NCI-H510A (cell line): ENCODE measurements at places on chromosomes 5 and 9.

- no peak for DNase-seq
These were observed 14.8 kb downstream of the ODF2 start for GRCh38 chr9:128470560-128470959.

GRCh38 chr5:150163547-150164059 lies 3.0 kb upstream of the CDX1 start:
- no peak for DNase-seq

DNA sequence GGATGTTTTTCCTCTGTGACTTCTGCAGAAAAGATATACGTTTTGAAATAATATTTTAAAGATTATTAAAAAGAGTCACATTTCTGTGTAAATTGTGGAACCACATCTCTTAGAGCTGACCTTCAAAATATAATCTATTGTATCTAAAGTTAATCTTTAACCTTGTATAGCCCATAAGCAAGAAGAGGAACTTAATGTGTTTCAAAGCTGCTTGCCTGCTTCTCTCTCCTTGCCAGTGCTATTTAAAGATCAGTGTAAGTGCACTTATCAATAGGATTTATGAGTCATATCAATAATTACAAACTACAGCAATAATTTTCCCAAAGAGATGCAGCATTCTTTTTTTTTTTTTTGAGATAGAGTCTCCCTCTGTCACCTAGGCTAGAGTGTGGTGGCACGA lies 29.4 kb upstream of the GDA start:
- DNase-seq: no peak

DNA sequence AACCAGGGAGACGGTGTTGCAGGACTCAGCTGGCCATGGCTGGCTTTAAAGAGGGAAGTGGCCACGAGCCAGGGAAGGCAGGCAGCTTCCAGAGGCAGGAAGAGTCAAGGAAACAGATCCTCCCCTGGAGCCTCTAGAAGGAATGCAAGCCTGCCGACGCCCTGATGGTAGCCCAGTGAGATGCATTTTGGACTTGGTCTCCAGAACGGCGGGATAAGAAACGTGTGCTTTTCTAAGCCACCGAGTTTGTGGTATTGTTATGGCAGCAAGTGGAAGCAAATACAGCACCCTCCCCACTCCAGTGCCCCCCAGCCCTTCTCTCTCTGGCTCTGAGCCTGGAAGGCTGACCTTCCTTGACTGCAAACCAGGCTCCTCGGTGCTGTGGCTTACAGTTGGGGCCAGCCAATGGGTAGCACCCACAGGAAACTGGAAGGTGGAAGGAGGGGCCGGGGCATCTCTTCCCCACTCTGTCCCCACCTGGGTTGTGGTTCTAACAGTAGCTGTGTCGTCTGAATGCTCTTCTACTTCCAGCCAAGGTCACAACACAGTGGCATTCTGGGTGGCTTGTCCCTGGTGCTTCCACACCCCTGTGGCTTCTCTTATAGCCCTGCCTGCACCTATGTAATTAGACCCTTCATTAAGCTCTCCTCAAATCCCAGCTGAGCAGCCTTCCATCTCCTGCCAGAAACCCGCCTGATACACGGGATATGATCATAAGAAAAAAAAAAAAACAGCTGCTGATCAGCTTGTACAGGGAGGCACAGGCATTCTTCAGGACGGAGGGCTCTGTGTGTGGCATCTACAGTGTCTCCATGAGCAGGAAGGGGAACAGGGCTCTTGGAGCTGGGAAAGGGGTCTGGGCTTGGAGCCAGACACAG lies 29.9 kb upstream of the UNC5A start:
- no peak for DNase-seq
